ENCODE measurements at places on chromosomes 5 and 9.

GRCh38 chr5:158747816-158748432 is 351.8 kb downstream of the EBF1 start:
- DNase-seq = no peak

GRCh38 chr9:80004714-80005113 is 432.9 kb downstream of the TLE4 start:
- DNase-seq = no peak

DNA sequence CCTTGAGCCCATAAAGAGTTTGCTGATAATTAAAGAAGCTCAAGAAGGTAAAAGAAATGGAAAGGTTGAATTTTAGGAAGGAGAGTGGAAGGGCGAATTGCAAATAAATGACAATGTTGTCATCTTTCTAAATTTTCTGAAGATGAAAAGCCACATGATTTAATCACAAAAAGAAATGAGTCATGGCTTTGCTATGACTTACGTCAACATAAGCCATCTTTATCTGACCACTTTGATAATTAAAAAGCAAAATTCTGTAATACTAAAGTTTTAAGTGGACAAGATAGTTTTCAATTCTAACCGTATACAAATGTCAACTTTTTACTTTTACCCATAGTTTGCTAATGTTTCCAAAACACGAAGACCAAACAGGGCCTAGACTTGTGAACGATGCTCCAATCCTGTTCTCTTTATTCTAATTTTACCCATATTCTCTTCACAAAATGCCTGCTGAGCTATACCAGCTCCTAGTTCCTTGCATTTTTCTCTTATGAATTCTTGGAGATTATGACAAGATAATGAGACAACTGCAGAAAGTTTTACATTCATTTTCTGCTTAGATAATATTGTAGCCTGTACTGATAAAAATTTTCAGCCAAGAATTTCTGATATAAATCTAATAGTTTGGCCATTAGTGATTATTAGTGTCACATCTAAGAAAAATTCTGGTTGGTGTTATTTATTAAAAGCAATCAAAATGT is 21.8 kb upstream of the PRUNE2 start:
- no peak for DNase-seq

DNA sequence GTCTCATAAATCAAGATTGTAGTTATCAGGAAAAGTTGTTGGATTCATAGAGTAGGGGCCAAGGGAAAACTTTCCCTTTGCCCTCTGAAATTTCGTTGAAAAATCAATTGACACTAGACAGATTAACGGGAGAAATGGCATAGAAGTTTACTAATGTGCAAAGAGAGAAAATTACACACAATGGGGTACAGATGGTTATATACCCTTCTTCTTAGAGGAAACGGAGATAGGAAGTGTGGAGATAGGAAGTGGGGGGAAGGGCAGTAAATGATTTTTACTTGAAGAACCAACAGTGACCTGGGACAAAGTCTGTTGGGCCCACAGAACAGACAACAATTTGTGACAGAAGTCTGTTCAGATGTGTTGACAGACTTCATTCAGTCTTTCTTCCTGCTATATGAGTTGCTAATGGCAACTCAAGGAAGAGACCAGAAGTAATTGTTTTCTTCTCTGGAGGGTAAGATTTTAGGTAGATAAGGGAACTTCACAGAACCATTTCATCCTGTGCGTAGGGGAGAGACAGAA is 177.9 kb downstream of the C9orf152 start:
- DNase-seq = no peak

DNA sequence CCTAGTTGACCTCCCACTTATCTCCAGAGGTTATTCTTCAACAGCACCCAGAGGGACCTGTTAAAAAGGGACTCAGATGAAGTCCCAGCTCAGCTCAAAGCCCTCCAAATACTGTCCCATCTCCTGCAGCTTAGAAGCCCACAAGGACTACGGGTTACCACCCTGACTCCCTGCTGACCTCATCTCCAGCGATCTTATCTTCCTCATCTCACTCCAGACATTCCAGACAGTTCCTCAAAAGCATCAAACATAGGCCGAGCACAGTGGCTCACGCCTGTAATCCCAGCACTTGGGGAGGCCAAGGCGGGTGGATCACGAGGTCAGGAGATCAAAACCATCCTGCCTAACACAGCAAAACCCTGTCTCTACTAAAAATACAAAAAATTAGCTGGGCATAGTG is 263.8 kb upstream of the TLE4 start:
- DNase-seq = no peak

DNA sequence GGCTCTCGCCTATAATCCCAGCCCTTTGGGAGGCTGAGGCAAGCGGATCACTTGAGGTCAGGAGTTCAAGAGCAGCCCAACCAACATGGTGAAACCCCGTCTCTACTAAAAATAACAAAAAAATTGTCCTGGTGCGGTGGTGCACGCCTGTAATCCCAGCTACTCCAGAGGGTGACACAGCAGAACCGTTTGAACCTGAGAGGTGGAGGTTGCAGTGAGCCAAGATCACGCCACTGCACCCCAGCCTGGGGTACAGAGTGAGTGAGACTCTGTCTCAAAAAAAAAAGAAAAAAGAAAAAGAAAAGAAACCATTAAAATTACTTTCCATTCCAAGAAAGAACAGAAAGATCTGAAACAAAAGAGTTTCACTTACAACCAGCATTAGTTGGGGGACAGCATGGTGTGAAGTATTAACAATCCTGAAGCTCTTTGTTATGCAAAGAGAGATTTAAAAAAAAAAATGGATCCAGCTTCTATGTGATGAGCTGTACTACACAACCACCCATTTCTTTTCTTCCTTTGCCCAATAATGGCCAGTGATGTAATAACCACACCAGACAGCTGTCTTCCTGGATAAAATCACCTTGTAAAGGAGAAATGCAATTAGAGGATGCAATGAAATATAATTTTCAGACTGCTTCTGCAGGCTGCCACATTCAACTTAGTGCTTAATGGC is 76.9 kb downstream of the MED27 start:
- no peak for DNase-seq

DNA sequence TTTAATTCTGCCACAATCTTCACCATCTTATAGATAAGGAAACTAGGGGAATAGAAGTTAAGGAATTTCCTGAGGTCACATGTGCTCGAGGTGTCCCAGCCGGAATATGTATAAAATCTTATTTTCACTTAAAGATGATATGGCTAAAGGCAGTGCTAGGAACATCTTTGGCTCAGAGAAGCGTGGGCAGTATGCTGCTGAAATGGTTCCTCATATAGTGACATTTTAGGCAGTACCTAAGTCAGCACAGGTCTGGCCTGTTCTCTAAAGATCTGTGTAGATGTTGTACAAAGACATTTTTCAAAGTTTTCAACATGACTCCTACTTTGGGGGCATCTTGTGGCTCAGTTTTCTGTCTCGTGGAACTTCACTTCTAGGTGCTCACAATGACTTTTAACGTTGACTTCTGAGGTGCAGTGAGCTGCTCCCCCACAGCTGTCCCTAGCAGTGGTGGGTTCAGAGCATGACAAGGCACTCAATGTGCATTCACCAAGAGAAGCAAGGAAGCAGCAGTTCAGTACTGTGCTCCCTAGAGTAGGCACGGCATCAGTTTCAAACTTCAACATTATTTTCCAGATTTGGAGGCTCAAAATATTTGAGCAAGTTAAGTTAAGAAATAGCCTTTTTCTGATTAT is 40.3 kb downstream of the TNFAIP8 start:
- DNase-seq = no peak

DNA sequence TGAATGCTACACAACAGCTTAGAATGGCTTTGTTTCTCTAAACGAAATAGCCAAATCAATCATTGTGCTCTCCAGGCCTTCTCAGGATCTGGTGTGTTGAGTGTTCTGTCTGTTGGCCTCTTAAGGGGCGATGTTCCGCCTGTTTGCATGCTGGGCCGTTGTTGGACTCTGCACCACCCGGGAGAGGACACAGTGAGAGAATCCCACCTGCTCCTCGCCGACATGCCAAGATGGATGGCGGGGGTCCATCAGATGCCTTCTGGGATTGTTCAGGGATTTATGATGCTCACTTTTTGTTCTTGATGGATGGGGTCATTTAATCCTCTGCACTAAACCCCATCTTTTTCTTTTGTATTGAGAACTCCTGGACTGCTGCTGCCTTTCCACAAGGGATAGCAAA is 159.9 kb downstream of the NTRK2 start:
- DNase-seq = no peak

GRCh38 chr5:113748403-113748802 is 234.9 kb downstream of the YTHDC2 start:
- no peak for DNase-seq

- DNase-seq = no peak
Measured at GRCh38 chr5:112586596-112587062, 151.1 kb upstream of the APC start.

- no peak for DNase-seq
Measured at GRCh38 chr5:172883066-172883465, 49.0 kb downstream of the ERGIC1 start.

DNA sequence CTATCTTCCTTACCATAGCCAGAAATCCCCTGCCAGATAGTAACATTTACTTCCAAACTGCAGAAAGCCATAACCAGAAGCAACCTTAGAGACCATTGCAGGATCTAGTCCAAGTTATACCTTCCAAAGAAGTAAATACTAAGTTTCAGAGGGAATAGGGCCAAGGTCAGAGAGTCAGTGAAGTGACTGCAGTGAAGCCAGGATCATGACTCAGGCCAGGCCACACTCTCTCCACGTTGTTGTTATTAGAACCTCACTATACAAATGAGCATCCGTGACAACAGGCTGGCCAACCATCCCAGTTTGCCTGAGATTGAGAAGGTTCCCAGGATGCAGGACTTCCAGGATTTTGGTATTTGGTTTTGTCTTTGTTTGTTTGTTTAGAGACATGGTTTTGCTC is 11.3 kb downstream of the ERAP1 start:
- DNase-seq = no peak

DNA sequence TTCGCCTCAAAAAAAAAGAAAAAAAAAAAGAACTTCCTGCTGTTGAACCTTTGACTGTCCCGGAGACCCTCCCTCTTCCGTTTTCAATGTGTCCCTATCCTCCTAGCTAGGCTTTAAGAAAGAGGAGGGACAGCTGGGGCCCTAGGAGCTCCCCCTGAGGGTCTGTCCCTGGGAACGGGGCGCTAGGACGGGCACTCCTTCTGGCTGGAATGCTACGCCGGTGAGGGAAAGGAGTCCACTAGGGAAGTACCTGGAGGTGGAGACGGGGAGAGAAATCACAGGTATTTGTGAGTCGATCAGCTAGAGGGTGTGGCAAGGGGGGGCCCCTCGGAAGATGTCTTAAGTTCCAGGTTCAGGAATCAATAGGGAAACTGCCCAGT is 4.6 kb downstream of the SIT1 start:
- DNase-seq = no peak

GRCh38 chr5:176542135-176542595 is 5.0 kb upstream of the RNF44 start:
- DNase-seq = no peak

- no peak for DNase-seq
Measured at GRCh38 chr5:38164776-38165399, 93.5 kb upstream of the EGFLAM start.

GRCh38 chr5:54108136-54108535 is 202.2 kb downstream of the ARL15 start:
- no peak for DNase-seq

DNA sequence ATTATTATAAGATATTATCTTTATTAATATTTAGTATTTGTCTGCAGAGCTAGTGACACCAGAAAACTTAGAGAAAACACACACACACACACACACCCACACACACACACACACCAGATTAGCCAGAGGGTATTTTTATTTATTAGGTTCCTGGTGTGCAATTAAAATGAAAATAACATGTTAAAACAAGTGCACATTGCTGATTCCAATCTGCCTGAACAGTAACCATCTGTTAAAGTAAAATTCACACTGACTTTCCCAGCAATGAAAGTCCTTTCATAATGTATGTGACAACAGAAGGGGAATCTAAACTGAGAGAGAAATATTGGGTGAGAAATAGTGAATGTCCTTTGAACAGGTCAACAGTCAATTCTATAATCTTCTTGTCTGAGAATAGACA is 2323.5 kb upstream of the ACO1 start:
- no peak for DNase-seq

DNA sequence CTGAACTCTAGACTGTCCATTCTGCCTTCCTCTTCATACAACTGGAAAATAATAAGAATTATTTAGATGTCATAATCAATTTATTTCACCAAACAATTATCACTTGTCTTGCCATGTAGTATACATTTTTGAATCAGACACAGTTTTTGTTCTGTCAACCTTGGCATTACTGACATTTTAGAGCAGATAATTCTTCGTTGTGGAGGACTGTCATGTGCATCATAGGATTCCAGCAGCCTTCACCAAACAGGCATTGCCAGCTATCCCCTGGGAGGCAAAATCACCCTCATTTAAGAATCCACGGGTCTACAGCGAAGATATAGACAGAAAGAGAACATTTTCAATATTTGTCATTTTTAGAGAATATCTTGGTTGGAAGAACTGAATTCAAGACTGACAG is 293.9 kb downstream of the KDM4C start:
- DNase-seq = no peak

DNA sequence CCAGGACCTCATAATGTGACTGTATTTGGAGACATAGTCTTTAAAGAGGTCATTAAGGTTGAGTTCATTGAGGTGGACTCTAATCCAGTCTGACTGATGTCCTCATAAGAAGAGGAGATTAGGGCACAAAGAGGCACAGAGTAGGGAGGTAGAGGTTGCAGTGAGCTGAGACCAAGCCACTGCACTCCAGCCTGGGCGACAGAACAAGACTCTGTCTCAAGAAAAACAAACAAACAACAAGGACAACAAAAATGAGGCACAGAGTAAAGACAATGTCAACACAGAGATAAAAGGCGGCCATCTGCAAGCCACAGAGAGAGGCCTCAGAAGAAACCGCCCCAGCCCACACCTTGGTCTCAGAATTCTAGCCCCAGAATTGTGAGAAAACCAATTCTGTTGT is 17.0 kb upstream of the TDRD7 start:
- no peak for DNase-seq
